ENCODE measurements at places on chromosomes 5 and 9.

GRCh38 chr5:12659686-12660085, 755.4 kb upstream of the CTNND2 start:
- DNase-seq, result no peak

- no peak for DNase-seq
Observed at GRCh38 chr9:6641056-6641455, 4.5 kb downstream of the GLDC start.

DNA sequence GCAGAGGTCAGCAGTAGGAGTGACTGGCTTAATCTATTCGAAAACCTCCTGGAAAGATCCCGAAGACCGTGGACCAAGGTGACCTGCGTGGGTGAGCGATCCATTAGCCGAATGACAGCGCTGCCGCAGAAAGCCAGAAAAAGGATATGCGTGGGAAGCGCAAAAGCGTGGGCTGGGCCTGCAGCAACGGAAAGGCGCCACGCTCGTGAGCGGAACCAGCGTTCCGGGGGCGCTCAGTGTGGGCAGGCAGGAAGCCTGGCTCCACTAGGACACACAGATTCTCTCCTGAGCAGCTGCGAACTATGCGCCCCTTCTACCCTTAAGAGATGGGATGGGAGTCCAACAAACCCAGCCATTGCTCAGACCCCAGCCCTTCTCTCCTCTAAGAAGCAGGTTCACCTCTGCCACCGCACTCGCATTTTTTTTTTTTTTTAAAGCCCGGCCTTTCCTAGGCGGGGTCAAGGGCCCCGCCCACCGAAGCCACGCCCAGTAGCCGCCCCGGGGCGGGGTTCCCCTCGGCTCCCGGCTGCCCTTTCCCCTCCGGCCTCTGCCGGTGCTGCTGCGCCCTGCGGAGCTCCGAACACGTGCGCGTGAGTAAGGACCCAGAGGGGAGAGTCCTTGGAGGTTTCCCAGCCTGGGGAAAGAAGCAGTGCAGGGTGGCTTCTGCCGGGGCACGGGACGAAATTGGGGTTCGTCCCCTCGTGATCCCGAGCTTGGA, 19.8 kb upstream of the MATR3 start:
- DNase-seq, result peak; percentile 14

DNA sequence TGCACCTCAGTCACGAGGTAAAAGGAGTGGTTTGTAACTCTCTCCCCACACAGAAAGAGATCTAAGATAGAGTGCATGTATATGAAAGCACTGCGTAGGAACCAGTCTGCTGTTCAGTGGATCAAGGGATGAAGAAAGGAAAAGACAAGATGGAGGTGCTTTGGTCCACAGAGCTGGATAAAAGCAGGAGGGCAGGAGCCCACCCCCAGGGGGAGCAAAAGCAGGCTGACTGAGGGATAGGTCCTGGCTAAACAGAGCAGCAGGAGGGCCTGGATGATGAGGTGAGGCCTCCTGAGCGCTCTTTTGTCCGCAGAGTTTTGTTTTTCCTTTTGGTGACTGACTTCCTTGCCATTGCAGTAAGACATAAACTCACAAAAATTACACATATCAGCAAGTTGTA, 293.5 kb upstream of the C9orf72 start:
- DNase-seq, result no peak

GRCh38 chr5:37189355-37189754, 59.8 kb downstream of the CPLANE1 start:
- DNase-seq, result no peak

DNA sequence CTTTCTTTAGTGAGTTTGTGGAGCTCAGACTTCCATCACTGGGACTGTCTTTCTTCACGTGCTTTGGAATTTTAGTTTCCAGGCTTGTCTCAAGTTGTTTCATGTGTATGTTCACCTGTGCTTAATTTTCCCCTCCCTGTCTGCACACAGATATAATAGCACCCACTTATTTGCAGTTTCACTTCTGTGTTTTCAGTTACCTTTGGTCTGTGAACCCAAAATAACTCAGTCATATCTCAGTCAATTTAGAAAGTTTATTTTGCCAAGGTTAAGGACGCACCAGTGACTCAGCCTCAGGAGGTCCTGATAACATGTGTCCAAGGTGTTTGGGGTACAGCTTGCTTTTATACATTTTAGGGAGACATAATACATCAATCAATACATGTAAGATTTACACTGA, 330.4 kb downstream of the ICE1 start:
- no peak for DNase-seq

DNA sequence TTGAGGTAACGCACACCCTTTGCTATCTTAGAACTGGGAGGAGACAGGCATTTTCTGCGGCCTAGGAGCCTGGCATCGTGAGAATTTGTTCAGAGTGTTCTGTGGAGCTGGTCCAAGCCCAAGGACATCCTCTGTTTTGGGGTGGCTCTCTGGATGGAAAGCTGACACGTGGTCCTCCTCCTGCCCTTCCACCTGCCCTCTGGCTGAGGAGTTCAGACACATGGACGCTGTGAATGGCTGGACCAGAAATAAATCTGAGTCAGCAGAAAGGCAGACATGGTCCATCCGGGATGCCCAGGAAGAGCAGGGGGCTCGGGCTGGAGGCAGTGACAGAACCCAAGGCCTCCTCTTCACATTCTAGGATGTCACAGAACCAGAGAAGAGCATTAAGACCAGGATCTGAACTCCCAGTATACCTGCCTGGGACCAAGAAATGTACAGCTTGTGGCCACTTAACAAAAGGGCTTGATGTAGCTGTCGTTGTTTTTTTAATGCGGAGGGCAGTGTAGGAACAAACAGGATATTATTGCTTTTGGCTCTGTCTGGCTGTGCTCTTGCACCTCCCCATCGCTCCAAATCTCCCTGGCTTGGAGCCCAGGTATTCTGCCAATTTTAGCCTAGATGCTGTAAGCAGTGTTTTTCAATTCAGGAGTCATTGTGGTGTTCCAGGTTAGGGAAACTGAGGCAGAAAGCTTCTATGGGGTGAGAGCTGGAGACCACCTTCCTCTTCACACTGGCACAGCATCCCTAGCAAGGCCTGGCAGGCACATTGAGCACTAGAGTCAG, 2.4 kb downstream of the CKMT2 start:
- DNase-seq, result no peak

- no peak for DNase-seq
Observed at GRCh38 chr9:126861707-126862103, 1.3 kb downstream of the ZBTB34 start.

- no peak for DNase-seq
Observed at GRCh38 chr9:77177894-77178794, 810 bp downstream of the VPS13A start.

DNA sequence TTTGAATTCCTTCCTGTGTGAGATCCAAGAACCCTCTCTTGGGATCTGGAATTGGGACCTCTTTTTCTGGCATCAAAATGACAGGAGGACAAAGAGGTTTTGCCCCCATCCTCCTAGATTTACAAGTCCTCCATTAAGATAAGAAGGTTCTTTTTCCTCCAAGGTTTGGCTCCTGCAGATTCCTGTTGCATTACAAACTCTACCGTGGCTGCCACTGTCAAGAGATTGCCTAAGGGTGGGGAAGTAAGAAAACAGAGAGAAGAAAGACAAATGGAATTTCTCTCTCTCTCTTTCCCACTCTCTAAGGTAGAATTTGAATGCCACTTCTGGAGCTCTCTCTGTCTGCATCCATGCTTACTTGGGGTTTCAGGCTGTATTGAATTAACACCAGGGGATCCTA, 12.0 kb upstream of the SVEP1 start:
- DNase-seq, result no peak

DNA sequence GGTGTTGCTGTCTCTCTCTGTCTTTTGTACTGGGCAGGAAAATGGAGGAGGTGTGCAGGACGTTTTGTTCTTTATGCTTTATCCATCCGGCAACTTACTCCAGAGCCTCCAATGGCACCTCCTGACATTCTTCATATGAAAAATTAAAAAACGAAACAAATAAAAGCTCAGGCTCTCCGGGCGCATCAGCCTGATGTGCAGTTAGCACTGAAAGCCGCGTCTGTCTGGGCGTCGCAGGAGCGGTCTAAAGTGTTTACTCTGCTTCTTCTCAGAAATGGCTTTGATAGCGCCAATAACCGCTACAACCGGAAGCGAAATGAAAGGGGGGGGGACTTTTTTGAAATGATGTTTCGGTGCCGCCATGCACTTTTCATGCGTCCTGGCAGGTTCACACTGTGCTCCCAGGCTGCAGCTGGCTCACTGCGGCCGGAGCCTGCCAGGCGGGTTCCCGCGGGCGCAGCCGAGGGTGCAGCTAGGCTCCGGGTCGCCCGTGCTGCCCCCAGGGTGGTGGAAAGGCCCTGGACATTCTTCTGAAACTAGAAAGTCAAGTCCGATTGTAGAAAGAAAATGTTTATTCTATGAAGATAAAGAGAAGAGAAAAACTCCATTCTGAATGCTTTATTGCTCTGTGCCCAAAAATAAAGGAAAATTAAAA, 407.7 kb upstream of the IRX1 start:
- no peak for DNase-seq

GRCh38 chr5:83539463-83539790, 67.9 kb downstream of the VCAN start:
- DNase-seq, result no peak

- no peak for DNase-seq
Observed at GRCh38 chr9:90140131-90140818, 502.3 kb downstream of the DIRAS2 start.

GRCh38 chr5:158326256-158326655, 467.3 kb upstream of the CLINT1 start:
- DNase-seq, result no peak

- peak; percentile 54 for DNase-seq
Observed at GRCh38 chr9:101601904-101602765, 7.4 kb upstream of the PPP3R2 start.

- no peak for DNase-seq
Observed at GRCh38 chr9:33778700-33779351, 16.5 kb upstream of the PRSS3 start.

DNA sequence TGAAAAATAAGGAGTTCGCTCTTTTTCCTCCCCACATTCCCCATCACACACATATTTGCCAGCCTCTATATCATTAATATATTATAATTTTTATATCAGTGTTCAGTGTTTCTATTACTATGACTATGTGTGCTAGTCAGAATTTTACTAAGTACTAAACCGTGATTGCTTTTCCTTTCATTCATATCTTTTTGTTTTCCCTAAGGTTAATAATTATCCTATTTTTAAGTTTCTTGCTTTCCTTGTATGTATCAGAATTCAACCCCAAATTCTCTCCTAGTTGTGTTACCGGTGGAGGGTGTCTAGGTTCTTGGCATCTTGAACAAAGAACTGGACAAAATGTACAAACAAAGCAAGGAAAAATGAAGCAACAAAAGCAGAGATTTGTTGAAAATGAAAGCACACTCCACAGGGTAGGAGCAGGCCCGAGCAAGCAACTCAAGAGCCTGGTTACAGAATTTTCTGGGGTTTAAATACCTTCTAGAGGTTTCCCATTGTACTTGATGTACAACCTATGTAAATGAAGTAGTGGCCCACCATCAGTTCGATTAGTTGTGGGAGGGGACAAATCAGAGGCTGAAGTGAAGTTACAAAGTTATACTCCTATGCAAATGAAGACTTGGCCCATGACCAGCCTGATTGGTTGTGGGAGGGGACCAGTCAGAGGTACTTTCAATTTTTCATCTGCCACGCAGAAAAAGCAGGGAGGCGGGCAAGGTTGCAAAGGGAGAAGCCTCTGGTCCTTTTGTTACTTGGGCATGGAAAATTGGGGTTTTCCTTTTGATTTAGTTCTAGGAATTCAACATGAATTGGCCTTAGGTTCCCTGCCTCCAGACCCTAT, 43.8 kb downstream of the KIAA1191 start:
- DNase-seq, result no peak

- no peak for DNase-seq
Observed at GRCh38 chr9:90641884-90642487, 638 bp downstream of the DIRAS2 start.

- DNase-seq, result no peak
Observed at GRCh38 chr5:170484847-170485615, 18.8 kb upstream of the KCNIP1 start.

- DNase-seq, result no peak
Observed at GRCh38 chr9:137813651-137814415, 63.7 kb upstream of the CACNA1B start.

DNA sequence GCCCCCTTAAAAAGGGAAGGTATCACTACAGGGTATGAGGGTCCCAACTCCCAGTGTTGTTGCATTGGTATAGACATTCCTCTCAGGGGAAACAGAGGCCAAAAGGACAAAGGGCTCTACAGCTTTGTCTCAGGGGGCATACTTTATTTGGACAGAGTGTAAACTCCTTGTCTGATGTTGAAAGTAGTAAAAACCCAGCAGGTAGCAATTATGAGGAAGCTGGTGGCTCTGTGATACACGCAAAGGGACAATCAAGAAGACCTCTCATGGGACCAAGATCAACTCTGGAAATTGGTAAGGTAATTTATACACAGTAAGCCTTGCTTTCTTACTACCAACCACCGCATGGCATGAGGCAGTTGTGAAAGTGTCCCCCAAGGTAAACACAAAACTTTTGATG, 764.6 kb downstream of the CDH12 start:
- no peak for DNase-seq

GRCh38 chr5:134460551-134460950, 48.9 kb upstream of the CDKN2AIPNL start:
- no peak for DNase-seq

- DNase-seq, result no peak
Observed at GRCh38 chr5:664994-665360, 28.2 kb downstream of the TPPP start.

- no peak for DNase-seq
Observed at GRCh38 chr5:32646061-32646969, 61.0 kb downstream of the SUB1 start.

GRCh38 chr9:128042043-128042442, 25.1 kb downstream of the NAIF1 start:
- no peak for DNase-seq

GRCh38 chr9:73007966-73008672, 55.3 kb upstream of the ALDH1A1 start:
- no peak for DNase-seq

DNA sequence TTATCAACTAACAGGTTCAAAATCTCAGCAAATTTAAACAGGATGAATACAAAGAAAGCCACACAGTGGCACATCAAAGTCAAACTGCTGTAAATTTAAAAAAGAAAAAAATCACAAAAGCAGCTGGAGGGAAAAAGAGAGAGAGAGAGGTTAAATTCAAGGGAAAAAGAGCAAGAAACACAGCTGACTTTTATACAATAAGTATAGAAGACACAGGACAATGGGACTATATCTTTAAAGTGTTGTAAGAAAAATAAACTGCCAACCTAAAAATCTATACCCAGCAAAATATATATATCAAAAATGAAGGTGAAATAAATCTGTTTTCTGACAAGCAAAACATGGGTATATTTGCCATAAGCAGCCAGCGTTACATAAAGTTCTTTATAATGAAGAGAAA, 261.5 kb downstream of the TLE1 start:
- no peak for DNase-seq

DNA sequence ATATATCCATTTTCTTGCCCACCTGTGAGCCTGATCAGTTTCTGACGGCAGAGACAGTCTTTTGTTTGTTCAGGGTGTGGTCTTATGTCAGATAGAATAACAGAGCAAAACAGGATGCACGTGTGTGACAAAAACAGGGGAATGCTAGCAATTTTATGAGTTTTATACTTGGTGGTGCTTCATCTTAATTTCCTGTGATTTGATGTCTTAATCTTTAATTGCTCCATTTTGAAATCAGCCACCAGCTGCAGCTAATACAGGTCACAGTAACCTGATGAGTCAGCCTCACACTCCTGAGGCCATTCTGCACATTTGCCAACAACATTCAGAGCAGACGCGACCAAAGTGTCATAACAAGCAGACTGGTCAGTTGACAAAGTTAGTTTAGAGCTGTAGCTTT, 42.3 kb upstream of the JMY start:
- DNase-seq, result no peak
